ENCODE measurements at places on chromosomes 5 and 9.

- DNase-seq, result no peak
These were observed 46.8 kb downstream of the NSUN2 start for GRCh38 chr5:6585939-6586646.

- DNase-seq, result no peak
These were observed 5.1 kb upstream of the CKS2 start for GRCh38 chr9:89305868-89306267.

DNA sequence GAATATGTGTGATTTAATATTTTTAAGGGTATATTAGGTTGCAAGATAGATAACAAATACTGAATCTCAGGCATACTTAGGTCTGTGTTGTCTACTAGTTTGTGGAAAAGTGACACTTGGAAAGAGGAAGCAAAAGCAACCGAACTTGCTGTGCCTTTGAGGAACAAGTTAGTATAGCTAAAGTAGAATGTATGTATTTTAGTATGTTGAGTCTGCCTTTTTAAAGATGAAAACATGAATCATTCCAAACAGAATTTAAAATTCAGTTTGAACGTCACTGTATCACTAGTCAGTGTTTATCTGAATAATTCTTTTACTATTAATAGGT, 12.9 kb downstream of the TLE4 start:
- no peak for DNase-seq

DNA sequence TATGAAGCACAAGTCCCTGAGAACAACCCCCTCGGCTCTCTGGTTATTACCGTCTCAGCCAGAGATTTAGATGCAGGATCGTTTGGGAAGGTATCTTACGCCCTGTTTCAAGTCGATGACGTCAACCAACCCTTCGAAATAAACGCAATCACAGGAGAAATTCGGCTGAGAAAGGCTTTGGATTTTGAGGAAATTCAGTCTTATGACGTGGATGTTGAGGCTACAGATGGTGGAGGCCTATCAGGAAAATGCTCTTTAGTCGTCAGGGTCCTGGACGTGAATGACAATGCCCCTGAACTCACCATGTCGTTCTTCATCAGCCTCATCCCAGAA, 1.1 kb downstream of the PCDHB6 start:
- DNase-seq, result no peak

DNA sequence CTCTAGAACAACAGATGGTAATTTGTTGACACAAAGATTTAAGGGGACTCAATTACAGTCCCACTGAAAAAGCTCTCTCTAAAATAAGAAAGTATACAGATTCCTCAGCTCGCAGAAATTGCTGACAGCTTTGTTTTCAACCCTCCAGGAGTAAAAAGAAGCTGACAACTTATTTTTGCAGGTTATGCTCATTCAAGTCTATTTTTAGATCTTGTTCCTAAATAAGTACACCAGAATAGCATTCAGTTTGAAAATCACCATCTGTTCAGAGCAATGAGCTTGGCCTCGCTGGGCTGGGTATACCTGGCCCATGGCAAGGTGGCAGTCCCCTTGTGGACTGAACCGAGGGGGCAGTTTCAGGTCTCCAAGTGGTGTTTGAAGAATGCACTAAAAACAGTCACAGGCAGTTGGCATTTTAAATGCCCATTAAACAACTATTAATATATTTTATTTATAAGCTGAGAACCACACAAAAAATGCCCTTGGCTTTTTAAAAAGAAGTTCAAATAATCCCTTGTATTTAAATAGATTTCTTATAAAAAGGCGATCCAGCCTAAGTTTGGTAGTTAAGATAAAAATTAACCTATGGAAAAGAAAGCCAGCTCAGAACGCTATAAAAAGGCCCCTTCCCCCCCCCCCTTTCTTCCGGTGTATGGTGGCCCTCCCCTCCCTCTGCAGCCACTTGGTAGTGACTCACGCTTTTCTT, 169.2 kb downstream of the AUH start:
- no peak for DNase-seq

- no peak for DNase-seq
These were observed 147.1 kb downstream of the ERCC6L2 start for GRCh38 chr9:96022445-96023051.

DNA sequence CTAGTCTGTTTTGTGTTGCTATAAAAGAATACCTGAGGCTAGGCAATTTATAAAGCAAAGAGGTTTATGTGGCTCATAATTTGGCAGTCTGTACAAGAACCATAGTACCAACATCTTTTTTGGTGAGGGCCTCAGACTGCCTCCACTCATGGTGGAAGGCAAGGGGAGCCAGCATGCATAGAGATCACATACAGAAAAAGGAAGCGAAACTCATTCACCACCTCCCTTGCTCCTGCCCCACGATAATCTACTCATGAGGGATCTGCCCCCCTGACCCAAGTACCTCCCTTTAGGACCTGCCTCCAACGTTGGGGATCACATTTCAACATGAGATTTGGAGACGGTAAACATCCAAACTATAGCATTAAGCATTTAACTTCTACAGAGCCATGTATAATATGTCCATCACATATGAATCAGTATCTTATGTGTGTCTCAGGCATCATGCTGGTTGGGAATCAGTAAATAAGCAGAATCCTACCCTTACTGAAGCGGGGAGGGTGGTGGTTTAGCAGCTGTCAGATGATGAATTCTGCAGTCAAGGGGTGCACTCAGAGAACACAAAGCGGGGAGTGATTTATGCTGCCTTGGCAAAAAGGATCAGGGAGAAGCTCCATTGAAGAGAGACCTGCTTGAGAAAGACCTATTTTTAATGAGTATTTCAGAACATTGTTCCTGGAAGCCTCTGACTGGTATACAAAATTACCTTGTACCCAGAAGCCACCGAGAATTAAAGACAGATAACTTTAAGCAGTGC, 34.8 kb downstream of the HMGXB3 start:
- DNase-seq, result no peak

DNA sequence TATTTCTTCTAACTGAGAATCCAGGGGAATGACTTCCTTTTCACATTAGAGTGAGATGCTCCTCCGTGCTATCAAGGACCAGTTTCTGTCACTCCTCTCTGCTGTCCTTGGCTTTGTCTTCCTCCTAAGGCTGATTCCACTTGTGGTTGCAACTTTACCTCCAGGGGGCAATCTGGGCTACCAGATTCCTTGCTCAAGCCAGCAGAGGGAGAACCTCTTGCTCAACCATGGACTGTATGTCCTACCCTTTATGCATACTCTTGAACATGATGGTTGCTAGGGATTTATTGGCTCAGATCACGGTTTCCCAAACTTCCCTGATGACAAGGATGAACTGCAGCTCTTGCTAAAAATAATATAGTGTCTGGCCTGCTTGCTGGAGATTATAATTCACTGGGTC, 24.0 kb downstream of the NNT start:
- DNase-seq, result no peak

GRCh38 chr5:28430565-28431178, 1392.3 kb upstream of the CDH9 start:
- no peak for DNase-seq

Data from effector CD8-positive, alpha-beta T cell (primary cell).